ENCODE measurements at places on chromosomes 2 and 18. TPM values are rescaled to one million over a fixed set of nuclear protein-coding genes. Genes with fewer than 3 reads are reported as not detected.

- no peak for DNase-seq
Observed at GRCh38 chr2:101788995-101789970, 91.8 kb downstream of the MAP4K4 start.

DNA sequence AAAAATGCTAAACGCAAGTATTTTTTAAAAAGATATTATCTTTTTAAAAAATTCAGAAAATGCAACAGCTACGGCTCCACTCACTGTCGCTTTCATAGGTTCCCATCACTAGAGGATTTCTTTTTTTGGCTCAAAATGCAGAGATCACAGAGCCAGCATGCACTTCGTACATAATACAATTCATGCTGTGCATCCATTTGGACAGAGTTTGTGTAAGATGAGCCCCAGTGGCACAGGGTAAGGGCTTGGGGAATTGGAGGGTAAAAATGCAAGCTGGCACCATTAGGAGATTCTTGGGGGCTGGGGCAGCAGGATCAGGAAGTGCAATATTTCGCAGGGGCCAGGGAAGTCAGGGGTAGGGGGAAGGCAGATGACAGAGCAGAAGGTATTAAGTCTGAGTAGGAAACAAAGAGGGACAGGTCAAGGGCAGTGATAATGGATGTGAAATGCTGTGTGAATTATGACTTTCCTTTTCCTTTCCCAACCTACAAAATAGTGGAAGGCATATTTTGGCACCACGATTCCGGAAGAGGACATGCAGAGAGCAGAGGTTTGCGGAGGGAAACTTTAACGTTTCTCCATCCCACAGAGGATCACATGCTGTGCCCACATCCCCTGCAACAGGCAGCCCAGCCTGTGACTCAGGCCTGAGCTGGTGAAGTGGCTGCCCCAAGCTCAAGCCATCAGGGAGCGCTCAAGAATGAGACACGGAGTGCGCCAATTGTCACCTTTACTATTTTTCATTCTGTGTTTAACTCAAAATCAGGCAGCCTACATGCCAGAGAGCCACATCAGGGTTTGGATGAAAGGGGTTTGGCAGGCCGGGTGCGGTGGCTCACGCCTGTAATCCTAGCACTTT is 4.7 kb downstream of the CAPG start:
- no peak for DNase-seq

DNA sequence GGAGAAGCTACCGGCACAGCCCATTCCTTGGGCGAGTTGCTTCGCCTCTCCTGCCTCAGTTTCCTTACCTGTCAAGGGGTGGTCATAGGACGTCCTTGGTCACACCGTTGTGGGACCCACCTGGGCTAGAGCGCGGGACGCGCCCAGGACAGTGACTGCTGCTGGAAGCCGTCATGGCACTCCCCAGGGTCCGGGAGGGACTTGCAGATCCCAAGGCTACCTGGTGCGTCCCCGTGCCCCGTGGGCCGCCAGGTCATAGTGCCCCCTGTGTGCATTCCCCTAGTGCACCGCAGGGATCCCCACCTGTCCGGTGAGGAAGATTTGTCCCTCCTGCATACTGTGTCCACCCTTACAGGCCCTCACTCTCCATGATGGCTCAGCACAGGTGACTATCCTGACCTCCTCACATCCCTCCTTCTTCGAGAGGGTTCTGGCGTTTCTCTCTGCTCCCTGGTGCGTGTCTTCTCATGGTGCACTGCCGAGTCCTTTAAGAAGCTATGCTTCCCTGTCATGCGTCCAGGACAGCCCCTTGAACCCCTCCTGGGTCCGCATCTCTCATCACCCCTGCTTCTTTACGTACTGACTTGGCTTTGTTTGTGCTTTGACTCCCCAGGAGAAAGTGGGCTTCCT is 886 bp upstream of the STK25 start:
- DNase-seq: no peak

DNA sequence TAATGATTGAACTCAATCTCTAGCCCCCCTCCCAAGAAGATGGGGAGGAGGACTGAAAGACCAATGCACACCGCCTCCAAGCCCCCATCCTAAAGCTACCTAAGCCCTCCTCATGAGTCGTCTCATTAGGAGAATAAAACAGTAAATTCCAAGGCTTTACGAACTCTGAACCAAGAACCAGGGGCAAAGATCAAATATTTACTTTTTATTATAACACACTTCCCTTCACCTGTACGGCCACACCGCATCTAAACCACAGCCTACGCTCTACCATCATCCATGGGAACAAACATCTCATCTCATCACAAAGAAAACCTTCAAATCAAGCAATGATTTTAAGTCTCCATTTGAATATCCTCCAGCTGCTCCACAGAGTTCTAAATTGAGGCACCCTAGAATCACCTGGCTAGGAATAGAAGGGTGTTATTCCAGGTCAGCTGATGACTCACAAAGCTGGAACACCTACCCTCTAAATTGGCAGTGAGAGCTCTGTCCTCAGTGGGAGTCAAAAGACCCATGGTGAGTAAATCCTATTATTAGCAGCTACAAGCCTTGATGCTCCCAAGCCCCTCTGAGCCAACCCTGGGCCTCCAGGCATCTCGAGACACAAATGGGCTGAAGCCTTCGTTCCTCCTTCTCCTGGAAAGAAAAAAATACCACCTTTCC is 45.6 kb upstream of the BZW1 start:
- no peak for DNase-seq

- no peak for DNase-seq
Observed at GRCh38 chr18:72848503-72849237, 19.1 kb downstream of the NETO1 start.

DNA sequence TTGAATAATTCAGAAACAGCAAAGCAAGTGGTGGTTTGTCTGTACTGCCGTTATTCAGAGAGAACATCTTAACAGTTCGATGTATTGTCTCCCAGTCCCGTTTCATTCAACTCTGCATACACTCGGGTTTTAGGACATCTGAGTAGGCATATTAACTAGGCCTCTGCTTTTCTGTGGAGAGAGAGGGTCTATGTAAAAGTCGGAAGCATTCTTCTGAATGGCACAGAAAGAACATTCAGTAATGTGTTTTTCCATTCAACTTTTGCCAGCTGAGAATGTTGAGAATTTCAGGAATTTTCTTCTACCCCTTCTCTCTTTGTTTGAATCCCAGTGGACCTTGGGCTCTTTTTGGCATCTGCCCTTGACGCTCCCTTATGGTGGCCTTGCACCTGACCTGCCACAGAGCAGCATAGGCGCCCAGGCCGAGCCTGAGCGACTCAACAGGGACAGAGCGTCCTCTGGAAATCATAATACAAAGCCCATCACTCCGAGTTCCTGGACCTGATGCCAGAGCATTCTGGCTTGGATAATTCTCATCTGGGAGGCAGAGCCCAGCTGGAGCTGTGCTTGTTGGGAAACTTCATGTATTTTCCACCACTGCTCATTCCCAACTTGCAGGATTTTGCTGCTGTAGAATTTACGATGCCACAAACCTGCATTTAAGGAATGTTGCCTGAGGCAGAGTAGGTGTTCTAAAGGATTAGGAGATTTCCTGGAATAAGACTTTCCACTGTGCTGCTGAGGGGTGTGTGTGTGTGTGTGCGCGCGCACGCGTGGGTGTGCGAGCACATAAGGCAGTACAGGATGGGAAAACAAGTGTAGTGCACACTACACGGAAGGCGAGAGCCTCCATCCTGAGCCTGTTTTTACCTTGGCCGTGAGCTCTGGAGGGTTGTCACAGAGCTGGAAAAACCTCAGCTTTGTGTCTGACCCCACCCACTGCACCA is 77.2 kb upstream of the TXNDC2 start:
- no peak for DNase-seq

GRCh38 chr2:235419996-235420395 is 73.8 kb upstream of the AGAP1 start:
- no peak for DNase-seq

Gene REG3G
- not detected for polyA plus RNA-seq

Gene DRC1
- not detected for polyA plus RNA-seq

Gene RFX8
- 0.09 TPM for polyA plus RNA-seq

Gene ADCYAP1
- not detected for polyA plus RNA-seq

Gene ALKAL2
- 3.1 TPM for polyA plus RNA-seq

Gene HAAO
- 134 TPM for polyA plus RNA-seq
